Endothelial cell of umbilical vein (primary cell): ENCODE measurements at places on chromosomes 4 and X. TPM values are rescaled to one million over a fixed set of nuclear protein-coding genes. Genes with fewer than 3 reads are reported as not detected.

Gene CCNB3
- 0.32 and 0.77 TPM in 2 replicates for total RNA-seq

Gene HAND2
- not detected in 2 replicates for total RNA-seq

DNA sequence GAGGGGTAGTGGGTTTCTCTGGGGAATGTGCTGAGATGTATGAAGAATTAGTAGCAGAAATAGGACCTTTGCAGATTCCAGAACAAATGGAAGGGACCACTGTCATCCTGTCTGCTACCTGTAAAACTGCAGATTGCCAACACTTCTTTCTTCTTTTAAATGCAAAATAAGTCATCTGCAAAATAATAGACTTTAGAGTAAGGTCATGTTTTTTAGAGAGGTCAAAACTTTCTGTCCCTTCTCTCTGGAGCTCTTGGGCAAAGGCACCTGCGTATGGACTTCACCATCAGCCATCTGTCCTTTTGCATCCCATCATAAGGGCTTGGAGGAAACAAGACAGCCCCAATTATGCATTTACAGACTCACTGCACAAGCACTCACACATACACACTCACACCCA is 121.1 kb upstream of the PPARGC1A start:
- no peak for DNase-seq

DNA sequence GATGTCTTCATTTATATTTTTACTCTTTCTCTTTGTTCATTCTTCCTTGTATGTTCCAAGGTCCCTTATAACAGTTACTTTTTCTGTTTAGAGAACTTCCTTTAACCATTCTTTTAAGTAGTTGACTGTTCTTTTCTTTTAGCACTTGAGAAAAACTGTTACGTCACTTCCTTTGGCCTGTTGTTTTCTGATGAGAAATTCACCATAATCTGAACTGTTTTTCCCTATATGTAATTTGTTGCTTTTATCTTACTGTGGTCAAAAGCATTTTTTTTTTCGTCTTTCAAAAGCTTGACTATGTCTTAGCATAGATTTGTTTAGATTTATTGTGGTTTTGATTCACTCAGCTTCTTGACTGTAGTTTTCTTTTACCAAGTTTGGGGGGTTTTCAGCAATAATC is 1660.3 kb upstream of the PCDH10 start:
- no peak for DNase-seq

- peak; percentile 40 for DNase-seq
Observed at GRCh38 chr4:122577808-122578781, 42.8 kb downstream of the IL21 start.

Gene VCX
- not detected in 2 replicates for total RNA-seq

- no peak for DNase-seq
Observed at GRCh38 chrX:148902581-148902980, 402.2 kb downstream of the AFF2 start.

- no peak for DNase-seq
Observed at GRCh38 chr4:108107729-108108382, 60.9 kb downstream of the LEF1 start.

- DNase-seq: no peak
Observed at GRCh38 chr4:136112116-136112515, 1420.2 kb downstream of the PCDH18 start.

Gene PNMA5
- total RNA-seq: not detected in 2 replicates

Gene PARM1
- total RNA-seq: not detected in 2 replicates

Gene SOX3
- total RNA-seq: not detected in 2 replicates

- no peak for DNase-seq
Observed at GRCh38 chr4:164701665-164702064, 52.3 kb upstream of the SMIM31 start.

- no peak for DNase-seq
Observed at GRCh38 chrX:694800-695199, 64.2 kb downstream of the SHOX start.

Gene ANKRD50
- total RNA-seq: 63.6 and 68.9 TPM in 2 replicates

- DNase-seq: no peak
Observed at GRCh38 chr4:141331534-141332358, 111.1 kb downstream of the ZNF330 start.

GRCh38 chrX:15856636-15857035 is 2.0 kb upstream of the AP1S2 start:
- no peak for DNase-seq

- DNase-seq: no peak
Observed at GRCh38 chr4:89303177-89303576, 4.4 kb downstream of the GPRIN3 start.

- no peak for DNase-seq
Observed at GRCh38 chrX:19747652-19748610, 139.5 kb downstream of the SH3KBP1 start.

Gene F9
- total RNA-seq: not detected in 2 replicates

- no peak for DNase-seq
Observed at GRCh38 chr4:105184316-105184980, 37.8 kb downstream of the TET2 start.

DNA sequence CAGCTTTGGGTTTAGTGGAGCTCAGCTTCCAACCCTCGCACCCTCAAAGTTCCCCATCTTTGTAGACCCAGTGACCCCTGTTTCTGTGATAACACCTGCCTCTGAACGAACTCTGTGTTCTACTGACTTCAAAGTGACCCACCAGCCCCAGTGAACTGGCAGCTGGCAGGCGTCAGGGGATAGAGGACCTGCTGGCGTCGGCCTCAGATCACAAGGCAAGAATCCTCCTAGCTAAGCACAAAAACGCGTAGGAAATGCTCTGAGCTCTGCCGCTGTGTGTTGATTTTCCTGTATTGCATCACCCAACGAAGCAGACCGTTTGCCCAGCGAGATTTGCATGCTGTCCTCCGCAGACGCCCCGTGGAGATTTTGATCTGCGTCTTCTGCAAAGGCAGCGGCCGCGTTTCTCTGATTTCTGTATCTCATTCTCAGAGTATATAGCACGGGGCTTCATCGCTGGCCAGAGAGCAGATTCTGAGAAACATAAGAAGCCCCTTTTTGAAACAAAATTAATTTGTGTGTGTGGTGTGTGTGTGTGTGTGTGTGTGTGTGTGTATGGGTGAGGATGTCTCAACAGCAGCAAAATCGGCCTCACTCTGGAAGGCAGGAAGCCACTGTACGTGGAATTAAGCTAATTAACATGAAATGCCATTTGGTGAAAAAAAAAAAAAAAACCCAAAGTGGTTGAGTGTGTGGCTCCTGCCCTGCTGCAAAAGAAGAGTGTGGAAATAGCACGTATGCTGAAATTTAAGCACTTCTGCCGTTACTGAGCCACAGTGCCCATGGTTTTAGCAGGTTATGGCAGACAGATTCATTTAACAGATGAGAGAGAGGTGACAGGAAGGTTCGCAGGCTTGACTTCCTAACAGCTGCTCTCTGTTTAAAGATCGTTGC is 29.2 kb upstream of the ASMTL start:
- peak; percentile 67 for DNase-seq

DNA sequence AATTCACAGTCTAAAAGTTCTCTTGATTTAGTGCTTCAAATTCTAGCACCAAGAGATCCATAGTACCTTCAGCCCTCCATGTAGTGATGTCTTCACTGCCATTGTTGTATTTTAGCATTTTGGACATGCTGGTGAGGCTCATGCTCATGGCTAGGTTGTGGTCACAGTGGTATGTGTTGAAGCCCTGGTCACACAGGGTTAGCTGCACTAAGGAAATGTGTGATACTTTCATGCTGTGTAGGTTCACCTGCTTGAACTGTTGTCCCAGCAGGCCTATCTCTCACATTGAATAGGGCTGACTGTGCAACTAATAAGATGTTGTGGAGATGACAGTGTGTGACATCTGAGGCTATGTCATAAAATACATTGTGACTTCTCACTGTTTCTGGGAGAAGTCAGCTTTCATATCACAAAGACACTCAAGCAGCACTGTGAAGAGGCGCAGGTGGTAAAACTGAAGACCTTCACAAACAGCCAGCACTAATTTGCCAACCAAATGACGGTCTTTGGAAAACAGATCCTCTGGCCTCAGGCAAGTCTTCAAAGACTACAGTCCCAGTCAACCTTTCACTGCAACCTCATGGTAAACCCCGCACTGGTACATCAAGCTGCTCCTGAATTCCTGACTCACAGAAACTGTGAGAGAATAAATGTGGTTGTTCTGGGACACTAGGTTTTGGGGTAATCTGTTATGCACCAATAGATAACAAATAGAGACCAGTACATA is 17.4 kb upstream of the ADH4 start:
- DNase-seq: no peak

DNA sequence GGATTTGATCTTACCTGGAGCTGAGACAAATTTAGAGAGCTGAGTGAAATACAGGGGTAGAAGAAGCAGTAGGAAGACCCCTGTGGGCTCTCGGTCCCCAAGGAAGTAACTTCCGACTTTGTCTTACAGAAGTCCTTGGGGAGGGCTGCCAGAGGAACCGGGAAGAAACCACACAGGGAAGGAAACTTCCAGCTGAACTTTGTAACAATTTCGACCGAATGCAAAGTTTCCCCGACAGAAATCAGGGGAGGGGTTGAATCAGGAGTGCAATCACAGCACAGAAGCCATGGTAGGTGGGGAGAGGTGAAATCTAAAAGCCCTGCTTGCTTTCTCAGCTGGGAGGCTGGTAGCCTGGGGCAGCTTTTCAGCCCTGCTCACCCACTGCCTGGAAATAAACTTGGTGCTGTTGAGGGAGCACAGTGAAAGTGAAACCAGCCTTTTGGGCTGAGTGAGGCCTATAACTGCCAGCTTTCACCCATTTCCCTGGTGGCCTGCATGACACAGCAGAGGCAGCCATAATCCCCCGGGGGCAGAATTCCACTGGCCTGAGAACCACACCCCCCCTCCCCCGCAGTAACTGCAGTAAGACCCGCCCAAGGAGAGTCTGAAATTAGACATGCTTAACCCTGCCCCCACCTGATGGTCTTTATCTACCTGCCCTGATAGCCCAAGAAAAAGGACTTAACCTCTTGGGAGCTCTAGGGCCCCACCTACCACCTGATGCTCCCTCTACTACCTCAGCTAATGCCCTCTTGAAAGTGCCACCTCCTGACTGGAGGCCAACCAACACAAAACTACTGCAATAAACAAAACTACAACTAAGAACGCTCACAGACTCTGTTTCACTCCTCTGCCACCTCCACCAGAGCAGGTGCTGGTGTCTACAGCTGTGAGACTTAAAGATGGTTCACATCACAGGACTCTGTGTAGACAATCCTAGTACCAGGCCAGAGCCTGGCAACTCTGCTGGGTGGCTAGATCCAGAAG is 248.2 kb downstream of the PARM1 start:
- no peak for DNase-seq

DNA sequence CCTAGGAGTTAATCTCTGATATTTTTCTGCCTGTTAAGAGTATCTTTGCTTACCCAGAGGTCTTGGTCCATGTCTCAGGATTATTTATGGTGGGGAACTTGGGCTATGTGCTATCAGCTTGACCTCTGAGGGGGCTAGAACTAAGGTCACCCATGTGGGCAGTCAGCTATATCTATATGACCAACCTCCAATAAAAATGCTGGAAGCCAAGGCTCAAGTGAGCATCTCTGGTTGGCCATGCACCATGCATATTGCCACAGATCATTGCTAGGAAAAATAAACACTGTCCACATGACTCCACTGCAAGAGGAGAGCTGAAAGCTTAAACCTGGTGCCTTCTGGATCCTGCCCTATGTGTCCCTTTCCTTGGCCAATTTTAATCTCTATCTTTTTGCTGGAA is 196.5 kb upstream of the SLC7A11 start:
- DNase-seq: no peak

DNA sequence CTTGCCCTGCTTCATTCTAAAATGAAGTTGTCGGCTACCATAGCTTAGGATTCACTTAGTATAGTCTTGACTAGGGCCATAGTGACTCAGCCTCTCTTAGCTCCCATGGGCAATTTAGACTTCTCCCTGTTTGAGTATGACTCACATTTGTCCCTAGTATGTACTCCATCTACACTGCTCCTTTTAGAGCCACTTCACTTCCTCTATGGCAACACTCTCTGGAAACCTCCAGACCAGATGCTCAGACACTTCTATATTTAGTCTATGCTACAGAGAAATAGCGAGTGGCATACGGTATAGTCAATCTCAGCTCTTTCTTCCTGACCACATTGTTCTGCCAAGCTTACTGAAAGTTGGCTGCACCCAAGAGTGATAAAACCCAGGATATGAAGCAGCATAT is 11.2 kb downstream of the MEPE start:
- DNase-seq: peak; percentile 52

Gene ZMAT1
- 3.7 and 4.3 TPM in 2 replicates for total RNA-seq

Gene ETDC
- total RNA-seq: not detected in 2 replicates
